Fibroblast of skin of left quadriceps (primary cell): ENCODE measurements at places on chromosomes 6 and 20.

GRCh38 chr20:7897781-7898364 is 42.4 kb downstream of the HAO1 start:
- no peak for DNase-seq

- peak; percentile 93 for DNase-seq
These were observed 28.0 kb upstream of the ZNF217 start for GRCh38 chr20:53621482-53622246.

- DNase-seq, result no peak
These were observed 38.6 kb upstream of the SCGN start for GRCh38 chr6:25613415-25613814.

DNA sequence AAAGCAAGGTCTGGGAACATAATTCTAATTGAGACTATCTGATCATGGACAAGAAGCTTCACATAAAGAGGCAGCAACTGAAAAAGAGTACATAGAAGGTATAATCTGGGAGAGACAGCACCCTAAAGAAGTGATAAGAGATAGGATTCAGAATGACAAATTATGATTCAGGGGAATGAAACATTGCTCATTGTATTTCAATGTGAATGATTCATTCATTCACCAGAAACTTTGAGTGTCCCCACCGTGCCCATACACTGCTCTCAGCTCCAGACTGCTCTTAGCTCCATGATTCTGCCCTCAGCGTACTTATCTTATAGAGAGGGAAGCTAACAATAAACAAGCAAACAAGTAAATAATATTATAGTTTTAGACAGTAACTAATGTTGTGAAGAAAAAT is 329.3 kb upstream of the IRAK1BP1 start:
- DNase-seq, result no peak

GRCh38 chr6:42498473-42499128 is 46.9 kb upstream of the TRERF1 start:
- no peak for DNase-seq

GRCh38 chr6:31652925-31653724 is 664 bp upstream of the BAG6 start:
- DNase-seq, result no peak
